ENCODE measurements at places on chromosomes 1 and 21.

DNA sequence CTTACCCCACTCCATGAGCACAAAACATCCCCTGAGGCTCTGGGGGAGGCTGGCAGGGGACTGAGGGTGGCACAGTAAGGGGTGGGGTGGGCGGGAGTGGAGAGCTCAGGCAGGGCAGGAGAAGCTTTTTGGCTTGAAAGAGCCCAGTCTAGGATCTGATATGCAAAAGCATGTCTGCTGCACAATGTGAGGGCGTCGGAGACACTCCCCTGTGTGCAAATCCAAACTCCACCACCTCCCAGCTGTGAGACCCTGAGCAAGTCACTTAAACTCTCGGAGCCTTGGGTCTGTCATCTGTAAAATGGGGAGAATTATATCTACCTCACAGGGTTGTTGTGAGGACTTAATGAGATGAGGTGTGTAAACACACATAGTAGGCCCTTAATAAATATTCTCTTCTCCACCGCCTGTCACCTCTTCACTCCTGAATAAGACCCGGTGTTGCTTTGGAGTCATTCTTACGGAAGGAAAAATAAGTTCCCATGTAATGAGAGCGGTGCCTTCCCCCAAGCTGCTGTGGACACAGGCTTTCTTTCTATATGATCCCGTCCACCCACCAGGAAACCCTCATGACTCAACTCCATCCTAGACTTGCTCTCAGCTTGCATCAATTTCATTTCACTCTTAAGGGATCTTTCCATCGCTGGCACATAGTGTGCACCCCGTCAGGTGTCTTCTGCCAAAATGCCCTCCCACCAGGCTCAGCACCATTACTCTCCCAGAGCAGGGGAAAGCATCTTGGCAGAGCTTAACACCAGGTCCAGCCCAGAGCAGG lies 12.5 kb downstream of the KCNN3 start:
- DNase-seq, result no peak

GRCh38 chr1:116461723-116462122 lies 88.7 kb downstream of the ATP1A1 start:
- DNase-seq, result no peak

- DNase-seq, result no peak
Observed at GRCh38 chr1:53737648-53738204, 1.2 kb downstream of the GLIS1 start.

- no peak for DNase-seq
Observed at GRCh38 chr21:31283025-31283424, 61.0 kb downstream of the TIAM1 start.

DNA sequence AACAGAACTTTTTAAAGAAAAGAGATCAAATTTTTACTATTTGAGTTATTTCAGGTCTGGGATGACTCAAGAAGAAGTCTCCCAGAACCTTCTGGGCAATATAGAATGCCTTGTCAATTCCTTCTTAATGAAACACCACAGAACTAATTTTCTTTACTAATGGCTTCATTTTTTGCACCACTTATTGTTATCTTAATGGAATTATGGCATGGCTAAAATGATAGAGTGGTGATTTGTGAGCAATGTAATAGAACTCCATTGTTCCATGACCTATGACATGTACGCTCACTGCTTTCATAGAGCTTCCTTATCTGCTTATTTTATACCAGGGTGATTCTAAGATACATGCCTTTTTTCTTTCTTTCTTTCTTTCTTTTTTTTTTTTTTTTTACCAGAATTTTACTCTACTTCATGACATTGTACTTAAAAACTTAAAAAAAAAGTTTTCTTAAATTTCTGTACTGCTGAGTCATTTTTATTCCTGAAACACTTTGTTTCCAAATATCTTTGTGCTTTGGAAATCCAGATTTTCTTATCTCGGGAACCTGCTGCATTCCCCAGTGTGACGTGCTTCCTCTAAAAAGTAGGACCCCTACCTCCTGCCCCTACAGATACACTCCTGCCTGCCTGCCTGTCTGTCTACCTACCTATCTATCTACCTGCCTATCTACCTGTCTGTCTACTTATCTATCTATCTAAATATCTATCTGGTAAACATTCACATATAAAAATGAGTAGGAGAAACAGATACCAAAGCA lies 284.9 kb downstream of the PBX1 start:
- no peak for DNase-seq

DNA sequence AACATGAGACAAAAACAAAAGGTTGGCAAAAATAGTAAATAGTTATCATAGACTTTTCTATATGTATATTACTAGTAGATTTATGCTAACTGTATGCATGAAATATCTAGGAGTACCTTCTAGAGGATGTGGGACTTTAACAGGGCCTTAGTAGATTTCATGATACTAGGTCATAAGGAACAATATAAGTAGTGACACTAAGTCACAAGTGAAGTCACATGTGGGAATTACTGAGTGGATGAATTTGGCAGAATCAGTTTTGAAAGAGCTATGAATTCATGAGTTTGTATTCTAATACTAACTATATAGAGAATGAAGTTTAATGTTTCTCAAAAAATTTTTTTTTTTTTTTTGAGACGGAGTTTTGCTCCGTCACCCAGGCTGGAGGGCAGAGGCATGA lies 53.1 kb upstream of the GPR25 start:
- no peak for DNase-seq

DNA sequence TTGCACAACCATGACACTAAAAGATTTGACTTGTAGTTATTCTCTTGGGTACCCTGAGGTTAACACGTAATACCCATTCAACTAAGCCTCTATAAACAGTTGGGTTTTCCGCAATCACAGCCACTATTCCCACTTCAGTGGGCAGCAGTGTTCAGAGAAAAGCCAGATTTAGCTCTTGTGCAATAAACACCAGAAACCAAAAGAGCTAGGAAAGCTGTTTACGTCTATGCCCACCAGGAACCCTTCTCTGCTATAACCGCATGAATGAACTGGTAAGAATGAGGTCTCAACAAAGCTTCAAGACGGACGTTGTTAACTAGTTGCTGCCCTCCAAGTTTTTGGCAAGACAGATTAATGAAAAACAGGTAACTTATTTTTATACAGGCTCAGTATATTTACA lies 101.3 kb downstream of the SLC45A1 start:
- DNase-seq, result no peak

DNA sequence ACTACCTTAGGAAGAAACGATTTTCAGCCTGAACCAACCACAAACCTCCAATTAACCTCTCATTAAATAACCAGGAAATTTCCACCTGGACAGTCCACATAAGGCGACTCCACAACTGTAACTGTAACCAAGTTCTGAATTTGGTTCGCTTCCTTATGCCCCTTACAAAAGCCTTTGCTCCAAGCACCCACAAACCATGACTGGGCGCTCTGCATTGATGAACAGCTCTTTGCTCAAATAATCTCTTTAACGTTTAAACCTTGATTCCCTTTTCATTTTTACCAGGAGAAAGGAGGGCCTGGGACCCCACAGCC lies 38.2 kb upstream of the ZNF124 start:
- DNase-seq, result no peak

- peak; percentile 85 for DNase-seq
Observed at GRCh38 chr1:52636721-52637695, 4.0 kb downstream of the SHISAL2A start.

DNA sequence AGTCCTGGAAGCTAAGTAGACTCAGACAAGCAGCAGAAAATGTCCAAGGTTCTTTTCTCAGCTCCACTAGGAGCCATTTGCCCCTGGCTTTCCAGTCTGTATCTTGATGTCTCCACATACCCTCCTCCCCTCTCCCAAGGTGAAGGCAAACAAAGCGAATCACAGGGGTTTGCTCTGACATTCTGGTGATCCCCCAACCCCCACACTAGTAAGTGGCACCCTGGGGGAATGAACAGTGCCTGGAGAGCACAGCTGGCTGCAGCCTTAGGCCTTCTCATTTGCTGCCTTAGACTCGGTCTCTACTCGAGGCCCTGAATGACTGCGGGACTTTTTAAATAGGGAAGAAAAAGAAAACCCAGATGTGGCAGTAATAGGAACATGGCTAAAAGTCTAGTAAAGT lies 15.3 kb downstream of the ERI3 start:
- no peak for DNase-seq

- DNase-seq, result no peak
Observed at GRCh38 chr21:29413683-29414082, 115.0 kb downstream of the BACH1 start.

DNA sequence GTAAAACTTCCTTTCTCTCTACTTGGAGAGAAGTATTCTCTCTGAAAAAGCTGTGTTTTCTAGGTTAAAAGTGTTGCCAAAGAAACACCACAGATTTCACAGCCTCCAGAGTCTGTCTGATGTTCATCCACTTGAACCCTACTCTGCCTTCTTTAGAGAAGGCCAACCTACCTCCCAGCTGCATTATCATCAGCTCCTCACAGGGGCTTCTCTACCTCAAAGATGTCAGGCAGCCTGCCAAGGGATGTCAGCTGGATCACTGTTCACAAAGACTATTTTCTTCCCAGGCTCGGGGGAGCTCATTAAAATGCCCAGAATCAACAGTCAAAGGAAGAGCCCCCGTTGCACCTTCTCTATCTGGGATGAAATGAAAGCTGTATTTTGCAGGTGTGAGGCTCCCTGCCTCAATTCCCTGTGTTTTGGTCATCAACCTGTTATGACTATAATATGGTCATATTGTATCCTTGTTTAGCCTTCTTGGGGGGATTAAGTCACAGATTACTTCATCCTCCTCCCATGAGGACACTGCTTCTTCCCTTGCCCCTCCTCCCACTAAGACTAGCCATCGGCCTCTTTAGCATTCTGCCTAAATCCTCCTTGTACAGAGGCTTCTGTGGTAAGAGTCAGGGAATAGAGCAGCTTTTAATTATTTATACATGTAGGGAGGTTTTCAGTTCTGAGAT lies 25.7 kb downstream of the ANGPTL7 start:
- DNase-seq, result no peak

- no peak for DNase-seq
Observed at GRCh38 chr1:229479660-229480399, 28.3 kb downstream of the NUP133 start.

- DNase-seq, result no peak
Observed at GRCh38 chr1:206464456-206464964, 5.8 kb upstream of the IKBKE start.

DNA sequence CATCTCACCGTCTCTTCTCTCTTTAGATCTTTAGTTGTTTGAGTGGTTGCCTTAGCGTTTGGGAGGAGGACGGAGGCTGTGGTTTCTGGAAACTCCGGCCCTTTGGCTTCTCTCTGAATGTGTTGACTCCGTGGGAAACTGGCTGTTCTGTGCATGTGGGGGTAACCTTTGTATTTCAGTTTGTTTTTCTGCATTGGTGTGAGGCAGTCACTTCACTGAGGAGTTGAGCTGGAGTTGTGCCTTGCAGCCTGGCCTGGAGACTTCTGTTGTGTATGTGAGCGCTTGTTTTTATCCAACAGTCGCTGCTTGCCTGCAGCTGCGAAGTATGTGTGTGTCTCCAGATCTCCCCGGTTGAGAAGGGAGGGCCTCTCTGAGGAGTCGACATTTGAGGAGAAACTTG lies 33.6 kb downstream of the CLDN14 start:
- DNase-seq, result no peak

GRCh38 chr1:42886046-42886739 lies 39.8 kb downstream of the ZNF691 start:
- DNase-seq, result no peak

GRCh38 chr1:234199476-234200127 lies 173.7 kb upstream of the COA6 start:
- no peak for DNase-seq
